ENCODE measurements at places on chromosomes 16 and 17.

GRCh38 chr16:67163164-67163998, 1.2 kb upstream of the HSF4 start:
- peak; percentile 85 for DNase-seq

DNA sequence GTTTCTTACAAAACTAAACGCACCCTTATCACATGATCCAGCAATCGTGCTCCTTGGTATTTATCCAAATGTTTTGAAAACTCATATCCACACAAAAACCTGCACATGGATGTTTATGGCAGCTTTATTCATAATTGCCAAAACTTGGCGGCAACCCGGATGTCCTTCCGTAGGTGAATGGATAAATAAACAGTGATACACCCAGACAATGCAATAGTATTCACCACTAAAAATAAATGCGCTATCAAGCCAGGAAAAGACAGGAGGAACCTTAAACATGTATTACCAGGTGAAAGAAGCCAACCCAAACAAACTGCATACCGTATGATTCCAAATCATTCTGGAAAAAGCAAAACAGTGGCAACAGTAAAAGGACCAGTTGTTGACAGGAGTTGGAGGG, 10.0 kb downstream of the SPATA32 start:
- DNase-seq: no peak

DNA sequence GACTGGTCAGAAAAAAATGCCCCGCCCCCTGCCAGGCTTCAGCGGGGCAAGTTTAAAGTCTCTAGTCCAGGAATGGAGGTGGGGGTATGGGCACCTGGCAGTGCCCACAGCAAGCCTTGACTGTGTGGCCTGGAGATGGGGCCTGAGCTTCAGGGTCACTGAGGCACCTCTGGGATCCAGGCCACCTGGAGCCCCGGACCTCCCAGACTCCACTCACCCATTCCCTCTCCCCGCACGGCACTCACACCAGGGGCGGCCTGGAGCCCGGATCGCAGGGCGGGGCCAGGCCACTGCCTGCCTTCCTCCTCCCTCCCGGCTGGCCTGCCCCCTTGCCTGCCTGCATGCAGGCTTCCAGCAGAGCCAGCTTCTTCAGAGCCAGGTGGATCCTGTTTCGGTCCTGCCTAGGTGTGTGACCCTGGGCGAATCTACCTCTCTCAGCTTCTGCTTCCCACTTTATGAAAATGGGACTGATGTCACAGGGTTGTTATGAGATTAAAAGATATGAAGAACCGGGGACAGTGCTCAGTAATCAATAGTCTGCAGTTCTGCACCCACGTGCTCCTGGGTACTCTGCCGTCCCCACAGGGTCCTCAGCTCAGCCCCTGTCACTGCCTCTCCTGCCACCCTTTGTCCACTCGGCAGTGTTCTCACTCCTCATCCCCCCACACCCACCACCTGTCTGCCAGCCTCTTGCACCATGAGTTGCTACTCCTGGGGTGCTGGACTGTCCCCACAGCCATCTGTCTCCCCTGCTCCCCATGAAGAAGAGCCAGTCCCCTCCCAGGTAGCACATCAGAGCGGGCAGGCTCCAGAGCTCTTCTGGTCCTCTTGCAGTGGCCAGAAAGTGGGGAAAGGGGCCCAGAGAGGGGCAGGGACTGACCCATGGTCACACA, 1.2 kb upstream of the TCAP start:
- DNase-seq: no peak

- no peak for DNase-seq
Observed at GRCh38 chr16:25827709-25828108, 135.9 kb downstream of the HS3ST4 start.

GRCh38 chr17:35218915-35219314, 24.0 kb upstream of the SLFN5 start:
- peak; percentile 1 for DNase-seq

DNA sequence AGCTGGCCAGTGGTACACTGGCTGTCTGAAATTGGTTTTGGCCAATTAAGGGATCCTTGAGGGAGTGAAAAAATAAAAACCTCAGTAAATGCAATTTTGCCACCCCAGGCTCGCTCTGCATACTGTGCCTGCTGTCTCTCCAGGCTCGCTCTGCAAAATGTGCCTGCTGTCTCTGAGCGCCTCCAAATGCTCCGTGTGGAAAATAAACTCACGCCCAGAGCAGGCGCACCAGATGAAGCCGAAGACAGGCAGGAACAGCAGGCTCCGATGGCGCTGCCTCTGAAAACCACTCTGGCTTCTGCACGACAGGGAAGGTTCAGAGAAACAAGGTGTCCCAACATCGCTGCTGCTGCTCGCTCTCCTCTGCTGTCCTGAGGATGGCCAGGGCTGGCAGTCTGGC, 29.1 kb downstream of the SNN start:
- peak; percentile 60 for DNase-seq

DNA sequence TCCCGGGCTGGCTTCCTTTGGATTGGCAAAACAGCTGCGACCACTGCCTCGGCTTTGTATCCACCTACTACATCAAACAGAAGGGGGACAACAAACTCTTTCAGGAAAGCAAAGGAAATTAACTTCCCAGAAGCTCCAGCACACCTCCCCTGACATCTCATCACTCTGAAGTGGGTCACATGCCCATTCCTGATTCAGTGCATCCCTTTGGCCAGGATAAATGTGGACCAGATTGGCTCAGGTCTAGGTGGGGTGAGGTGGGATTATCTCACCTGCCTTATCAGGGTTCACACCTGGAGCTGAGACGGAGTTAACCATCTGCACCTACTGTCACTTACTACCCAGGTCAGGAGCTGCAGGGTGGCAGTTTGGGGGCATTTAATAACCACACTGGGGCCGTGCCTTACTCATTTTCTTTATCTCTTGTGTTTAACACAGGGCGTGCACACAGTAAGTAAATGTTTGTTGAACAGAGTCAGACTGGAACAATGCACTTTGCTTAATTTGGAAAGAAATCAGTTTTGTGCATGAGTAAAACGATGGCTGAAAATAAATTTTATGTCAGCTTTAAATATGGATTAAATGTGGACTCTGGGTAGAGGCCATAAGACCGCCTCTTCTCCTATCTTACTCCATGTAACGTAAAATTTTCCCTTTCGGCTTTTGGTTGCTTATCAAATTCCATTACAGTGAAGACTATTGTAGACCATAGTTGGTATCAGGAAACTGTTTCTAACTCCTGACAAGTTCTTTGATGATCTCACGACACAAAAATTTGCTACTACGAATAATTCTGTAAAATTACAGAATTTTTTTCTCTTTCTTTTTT, 36.0 kb downstream of the IQCK start:
- no peak for DNase-seq

DNA sequence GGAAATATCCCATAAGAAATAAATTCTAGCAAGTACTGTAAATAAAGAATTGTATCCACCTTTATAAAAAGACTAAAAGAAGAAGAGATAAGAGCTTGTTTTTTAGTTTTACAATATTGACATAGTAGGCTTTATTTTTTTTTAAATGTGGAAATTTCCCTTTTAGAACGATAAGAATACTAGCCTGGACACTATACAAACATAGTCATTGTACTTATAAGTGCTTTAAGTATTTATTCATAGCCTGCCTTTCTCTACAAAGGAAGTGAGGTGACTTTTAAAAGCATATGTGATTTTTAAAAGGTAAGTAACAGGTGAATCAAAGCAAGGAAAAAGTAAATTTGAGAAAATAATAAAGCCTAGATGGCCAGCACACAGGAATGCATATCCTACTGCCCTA, 17.7 kb downstream of the TOX3 start:
- DNase-seq: no peak

DNA sequence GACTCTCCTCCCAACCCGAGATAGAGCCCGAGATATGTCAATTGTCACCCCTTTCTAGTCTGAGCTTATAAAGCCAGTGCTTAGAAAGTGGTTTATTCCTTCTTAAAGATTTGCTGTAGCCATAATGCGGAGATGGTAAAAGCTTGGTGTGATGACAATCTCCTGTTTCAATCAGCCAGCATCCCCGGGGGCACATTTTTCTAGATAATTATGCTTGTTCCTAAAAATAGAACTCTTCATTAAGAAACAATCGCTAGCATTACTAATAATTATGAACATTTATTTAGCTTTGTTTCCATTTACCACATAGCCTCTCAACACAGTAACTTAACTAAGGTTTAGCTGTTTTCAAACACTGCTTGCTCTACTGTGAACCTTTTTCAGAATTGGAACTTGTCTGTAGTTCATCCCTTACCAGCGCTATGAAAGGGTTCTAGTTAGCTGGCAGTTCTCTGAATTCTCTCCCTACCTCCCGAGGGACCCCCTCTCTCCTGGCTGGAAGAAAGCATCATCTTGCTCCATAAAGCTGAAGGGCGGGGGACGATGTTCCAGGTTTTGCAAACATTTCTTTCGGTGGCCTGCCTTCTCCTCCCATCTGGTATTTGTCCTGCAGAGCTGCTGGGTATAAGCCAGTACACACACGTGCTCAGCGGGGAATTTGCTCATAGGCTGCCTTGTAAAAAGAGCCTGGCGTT, 922 bp upstream of the MRPL58 start:
- peak; percentile 71 for DNase-seq

DNA sequence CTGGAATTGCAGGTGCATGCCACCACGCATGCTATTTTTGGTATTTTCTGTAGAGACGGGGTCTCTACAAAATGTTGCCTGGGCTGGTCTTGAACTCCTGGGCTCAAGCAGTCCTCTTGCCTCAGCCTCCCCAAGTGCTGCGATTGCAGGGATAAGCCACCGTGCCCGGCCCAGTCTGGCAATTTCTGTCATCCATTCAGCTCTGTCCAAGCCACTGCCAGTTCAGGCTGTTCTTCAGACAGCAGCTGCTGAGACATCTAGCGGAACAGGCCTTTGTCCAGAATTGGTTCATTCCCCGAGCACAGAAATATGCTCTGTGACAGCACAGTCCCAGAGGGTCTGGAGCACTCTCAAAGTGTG, 5.4 kb downstream of the SLC47A1 start:
- DNase-seq: peak; percentile 17

GRCh38 chr17:82691714-82692113, 6.8 kb downstream of the RAB40B start:
- no peak for DNase-seq

Measured in putamen (tissue), 1 donor.